ENCODE measurements at places on chromosomes 1 and 21. TPM values are rescaled to one million over a fixed set of nuclear protein-coding genes. Genes with fewer than 3 reads are reported as not detected.

The TNNT2 gene
- total RNA-seq, result not detected

The NUP210L gene
- 0.17 TPM for total RNA-seq

The KAZN gene
- 5.0 TPM for total RNA-seq

The ANGPTL3 gene
- not detected for total RNA-seq

The MROH7 gene
- under 0.01 TPM for total RNA-seq

DNA sequence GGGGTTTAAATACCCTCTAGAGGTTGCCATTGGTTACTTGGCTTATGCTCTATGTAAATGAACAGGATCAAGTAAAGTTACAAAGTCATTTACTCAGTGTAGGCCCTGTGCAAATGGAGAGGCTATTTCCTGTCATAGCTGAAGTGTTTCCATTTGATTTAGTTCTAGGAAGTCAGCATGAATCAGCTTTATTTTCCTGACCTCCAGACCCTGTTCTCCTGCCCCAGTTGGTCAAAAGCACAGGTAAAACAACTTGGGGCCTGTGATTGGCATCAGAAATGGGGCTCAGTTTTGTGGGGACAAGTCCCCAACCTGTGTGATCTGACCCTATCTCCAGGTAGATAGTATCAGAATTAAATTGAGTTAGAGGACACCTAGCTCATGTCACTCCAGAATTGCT, 239.9 kb downstream of the HHAT start:
- no peak for DNase-seq

DNA sequence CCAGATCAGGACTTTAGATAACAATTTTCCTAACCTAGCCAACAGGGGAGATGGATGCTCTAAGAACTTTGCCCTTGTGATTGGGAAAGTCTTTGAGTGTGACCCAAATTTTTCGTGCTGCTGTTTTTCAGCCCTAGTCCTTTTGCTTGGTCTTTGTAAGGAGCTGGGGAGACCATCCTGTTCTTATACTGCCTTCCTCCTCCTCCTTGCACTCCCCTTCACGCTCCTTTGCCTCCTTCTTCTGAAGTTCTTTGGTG, 5.7 kb downstream of the KCNQ4 start:
- no peak for DNase-seq

- DNase-seq, result no peak
Observed at GRCh38 chr1:87108228-87108627, 193.8 kb downstream of the HS2ST1 start.

GRCh38 chr1:244010191-244010590, 40.9 kb upstream of the ZBTB18 start:
- peak; percentile 65 for DNase-seq

- no peak for DNase-seq
Observed at GRCh38 chr1:210074904-210075303, 136.9 kb downstream of the SYT14 start.

DNA sequence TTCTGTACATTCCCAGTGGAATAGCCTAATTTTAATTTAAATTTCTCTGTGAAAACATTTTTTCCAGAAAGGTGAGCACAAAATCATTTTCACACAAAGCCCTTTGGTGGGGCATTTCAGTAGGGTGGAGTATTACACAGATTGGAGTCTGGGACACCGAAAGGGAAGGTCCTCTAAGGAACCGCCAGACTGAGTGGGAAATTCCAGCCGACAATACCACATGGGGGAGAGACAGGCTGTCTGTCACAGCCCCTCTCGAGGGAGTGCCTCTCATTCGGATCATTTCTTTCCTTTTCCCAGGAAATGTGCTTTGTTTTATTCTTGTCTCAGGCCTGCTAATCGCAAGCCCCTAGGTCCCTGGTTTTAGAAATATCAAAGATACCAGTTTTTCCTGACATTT, 150.6 kb upstream of the HOOK1 start:
- DNase-seq, result no peak

- no peak for DNase-seq
Observed at GRCh38 chr1:147413110-147413605, 128.1 kb upstream of the BCL9 start.
